ELF-1 (cell line): ENCODE measurements at places on chromosomes 16 and 17.

DNA sequence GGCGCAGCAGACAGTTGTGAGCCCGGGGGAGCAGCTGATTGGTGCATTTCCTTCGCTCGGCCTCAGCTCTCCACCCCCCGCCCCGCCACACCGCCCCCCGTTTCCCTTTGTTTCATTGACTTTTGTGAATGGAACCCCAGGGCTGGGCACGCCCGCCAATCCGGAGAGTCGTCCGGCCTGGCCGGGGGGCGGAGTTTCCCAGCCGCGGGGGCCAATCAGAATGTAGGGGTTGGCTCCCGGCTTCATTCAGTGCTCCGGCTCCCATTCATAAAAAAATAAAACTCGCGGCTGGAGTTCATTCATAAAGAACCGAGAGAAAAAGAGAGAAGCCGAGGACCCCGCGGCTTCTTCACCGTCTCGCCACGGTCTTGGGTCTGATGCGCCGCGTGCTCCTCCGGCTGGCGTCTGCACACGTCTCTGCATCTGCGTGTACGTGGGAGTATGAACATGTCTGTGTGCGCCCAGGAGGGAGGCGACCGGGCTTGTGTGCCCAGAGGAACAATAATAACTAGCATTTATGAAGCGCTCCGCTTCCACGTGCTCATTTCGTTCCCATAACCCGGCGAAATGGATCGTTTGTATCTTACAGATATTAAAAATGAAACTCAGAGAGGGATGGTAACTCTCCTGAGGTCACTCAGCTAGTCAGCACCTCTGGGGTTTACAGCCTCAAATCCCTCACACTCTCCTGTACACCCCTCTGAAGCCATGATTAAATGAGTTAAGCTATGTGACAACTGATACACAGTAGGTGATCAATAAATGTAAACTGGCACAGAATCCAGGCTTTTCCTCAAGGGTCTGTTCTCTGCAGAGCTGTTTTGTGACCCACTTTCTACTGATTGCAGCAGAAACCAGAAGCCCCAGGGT, at the start of gene ETV4:
ETV4 (minus strand) TSS at position 22 of the 870 bp plus-strand sequence. CDS start 723 bp downstream, outside the sequence.
- DNase-seq, result peak; percentile 94

GRCh38 chr16:2333772-2334379, 6.7 kb downstream of the ABCA3 start:
- no peak for DNase-seq

GRCh38 chr17:56451629-56452028, 141.9 kb upstream of the NOG start:
- DNase-seq, result no peak

DNA sequence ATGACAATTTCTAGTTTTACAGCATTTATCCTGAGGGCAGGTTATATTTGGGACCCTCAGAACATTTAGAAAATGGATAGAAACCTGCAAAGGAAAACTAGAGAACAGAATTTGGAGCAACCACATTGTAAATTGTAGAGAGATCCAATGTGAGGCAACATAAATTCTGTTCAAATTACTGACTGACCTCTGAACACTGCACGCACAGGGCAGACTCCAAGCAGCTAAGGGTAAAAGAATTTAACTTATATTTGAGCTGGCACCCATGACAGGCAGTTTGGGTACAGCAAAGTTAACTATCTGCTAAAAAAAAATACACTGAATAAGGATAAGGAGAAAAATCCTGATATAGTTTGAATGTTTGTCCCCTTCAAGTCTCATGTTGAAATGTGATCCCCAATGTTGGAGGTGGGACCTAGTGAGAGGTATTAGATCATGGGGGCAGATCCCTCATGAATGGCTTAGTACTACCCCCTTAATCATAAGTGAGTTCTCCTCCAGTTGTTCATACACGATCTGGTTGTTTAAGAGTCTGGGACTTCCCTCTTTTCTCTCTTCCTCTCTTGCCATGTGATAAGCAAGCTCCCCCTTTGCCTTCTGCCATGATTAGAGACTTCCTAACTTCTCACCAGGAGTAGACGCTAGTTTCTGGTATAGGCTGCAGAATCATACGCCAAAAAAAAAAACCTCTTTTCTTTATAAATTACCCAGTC, 75.7 kb downstream of the FBXL20 start:
- no peak for DNase-seq

GRCh38 chr16:51113236-51114125, 37.6 kb downstream of the SALL1 start:
- DNase-seq, result peak; percentile 39
